ENCODE measurements at places on chromosomes 5 and 9. TPM values are rescaled to one million over a fixed set of nuclear protein-coding genes. Genes with fewer than 3 reads are reported as not detected.

- DNase-seq, result no peak
These were observed 304.2 kb downstream of the ENC1 start for GRCh38 chr5:74336297-74336696.

DNA sequence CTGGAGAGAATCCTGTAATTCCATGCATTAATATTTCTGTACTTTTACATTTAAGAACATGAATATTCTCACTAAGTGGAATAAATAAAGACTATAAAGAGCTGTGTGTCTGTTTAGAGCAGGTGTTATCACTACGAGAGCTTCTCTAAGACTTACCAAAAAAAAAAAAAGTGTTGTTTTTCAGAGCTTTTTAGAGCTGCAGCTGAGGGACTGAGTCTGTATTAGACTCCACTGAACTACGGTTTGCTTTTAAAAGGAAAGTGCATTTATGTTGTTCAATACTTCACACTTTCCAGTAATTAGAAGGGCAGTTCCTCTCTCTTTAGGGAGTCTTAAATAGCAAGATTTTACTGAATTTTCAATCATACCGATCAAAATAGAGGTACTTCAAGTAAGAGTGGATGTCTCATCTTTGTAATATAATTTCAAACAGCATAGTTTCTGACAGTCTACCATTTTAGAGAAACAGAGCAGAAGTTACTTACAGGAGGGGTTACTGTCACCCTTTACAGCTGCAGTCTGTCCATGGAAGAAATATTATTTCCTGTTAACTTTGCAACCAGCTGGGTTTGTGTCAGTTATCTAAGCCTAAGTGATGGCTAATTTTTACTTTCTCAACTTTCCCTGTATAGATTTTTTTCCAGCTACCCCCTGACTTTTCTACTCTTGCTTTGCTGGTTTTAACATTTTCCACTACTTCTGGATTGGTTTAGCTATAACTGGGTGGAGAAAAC is 2.4 kb downstream of the SYK start:
- no peak for DNase-seq

- DNase-seq, result no peak
These were observed 16.1 kb downstream of the SV2C start for GRCh38 chr5:76099286-76099702.

- no peak for DNase-seq
These were observed 4.9 kb upstream of the MAPK9 start for GRCh38 chr5:180296771-180297170.

DNA sequence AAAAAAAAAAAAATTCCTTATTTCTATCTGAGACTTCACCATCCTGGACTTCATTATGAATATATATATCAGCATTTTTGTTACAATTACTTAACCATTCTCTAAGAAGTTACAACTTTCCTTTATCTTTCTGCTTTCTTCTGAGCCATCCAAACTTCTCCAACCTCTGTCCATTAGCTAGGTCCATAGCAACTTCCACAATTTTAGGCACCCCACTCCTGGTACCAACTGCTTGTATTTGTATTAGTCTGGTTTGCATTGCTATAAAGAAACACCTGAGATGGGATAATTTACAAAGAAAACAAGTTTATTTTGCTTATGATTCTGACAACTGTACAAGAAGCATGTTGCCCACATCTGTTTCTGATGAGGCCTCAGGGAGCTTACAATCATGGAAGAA is 182.1 kb downstream of the CDH9 start:
- no peak for DNase-seq

GRCh38 chr5:18686253-18686652 is 1052.0 kb downstream of the TAF11L14 start:
- DNase-seq, result no peak

GRCh38 chr9:92988215-92988768 is 41.0 kb downstream of the FGD3 start:
- no peak for DNase-seq

GRCh38 chr5:114390431-114390830 is 28.6 kb downstream of the KCNN2 start:
- no peak for DNase-seq

DNA sequence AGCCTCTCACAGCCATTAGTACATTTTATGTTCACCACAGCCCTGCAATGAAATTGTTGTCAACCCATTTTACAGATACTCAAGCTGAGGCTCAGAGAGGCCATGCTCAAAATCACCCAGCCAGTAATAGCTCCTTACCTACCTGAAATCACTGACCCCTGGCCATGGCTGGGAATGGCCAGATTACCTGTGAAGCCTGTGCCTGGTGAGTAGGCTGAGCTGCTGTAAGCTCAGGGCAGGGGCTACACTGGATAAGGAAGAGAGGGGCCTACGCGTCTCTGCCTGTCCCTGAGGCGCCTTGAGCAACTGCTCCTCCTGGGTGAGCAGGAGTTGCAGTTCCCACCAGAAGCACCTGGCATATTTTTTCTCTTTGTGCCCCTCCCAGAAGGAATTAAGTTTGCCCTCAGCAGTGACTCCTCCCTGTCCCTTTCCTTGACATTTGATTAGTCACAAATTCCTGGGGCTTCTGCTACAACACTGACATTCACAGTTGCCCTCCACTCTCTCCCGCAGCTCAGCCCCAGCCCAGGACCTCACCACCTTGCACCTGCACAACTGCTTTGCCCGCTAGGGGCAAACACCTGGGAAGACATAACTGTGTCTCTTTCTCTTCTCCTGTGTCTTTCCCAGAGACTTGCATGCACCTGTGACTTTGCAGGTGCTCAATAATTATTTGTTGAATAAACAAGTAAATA is 5.7 kb downstream of the CLTB start:
- no peak for DNase-seq

DNA sequence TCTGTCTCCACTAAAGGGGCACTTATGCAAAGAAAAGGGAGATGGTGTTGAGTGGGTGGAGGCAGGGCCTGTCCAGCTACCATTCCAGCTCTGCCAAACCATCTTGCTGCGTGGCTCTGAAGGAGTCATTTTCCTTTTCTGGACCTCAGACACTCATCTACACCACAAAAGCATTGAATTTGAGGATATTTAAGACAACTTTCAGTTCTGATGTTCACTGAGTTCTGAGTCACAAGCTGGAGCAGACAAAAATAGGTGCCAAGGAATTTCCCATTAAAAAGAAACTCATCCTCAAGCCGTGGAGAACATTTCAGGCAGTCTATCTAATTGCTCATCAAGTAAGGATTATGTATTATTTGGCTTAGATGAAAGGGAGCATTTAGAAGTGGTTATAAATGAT is 195.0 kb upstream of the TBC1D2 start:
- no peak for DNase-seq

DNA sequence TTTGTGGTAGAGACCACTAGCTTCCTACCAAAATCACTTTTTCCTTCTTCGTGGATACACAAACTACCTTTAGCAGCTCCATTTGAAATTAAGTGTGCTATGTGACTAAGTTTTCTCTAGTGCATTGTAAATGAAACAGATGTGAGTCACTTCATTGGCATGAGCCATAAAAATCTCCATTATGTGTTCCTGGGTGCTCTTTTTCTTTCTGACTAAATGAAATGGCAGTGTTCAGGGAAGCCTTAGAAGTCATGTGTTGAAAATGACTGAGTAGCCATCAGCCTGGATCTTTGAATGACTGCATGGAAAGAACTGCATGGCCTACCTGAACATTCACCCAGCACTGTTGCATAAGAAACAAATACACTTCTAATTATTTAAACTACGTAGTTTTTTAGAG is 107.9 kb downstream of the NDUFAF2 start:
- no peak for DNase-seq

DNA sequence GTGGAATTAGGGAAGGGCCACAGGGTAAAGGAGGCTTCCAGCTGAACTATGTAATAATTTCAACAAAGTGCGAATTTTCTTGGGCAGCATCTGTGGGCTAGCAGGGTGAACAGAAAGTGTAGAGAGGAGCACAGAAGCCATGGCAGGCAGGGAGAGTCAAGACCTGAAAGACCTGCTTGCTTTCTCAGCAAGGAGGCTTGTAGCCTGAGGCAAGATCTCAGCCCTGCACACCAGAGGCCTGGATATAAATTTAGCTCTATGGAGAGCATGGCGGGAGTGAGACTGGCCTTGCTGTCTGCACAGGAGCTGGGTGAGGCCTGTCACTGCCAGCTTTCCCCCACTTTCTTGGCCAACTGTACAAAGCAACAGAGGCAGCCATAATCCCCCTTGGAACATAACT is 32.1 kb upstream of the SH3TC2 start:
- DNase-seq, result no peak

Gene NEURL1B
- 48.5 TPM for total RNA-seq
